ENCODE measurements at places on chromosomes 2 and 18.

GRCh38 chr2:109447776-109448175, 166.0 kb downstream of the SEPTIN10 start:
- no peak for DNase-seq

- no peak for DNase-seq
Observed at GRCh38 chr2:60882971-60883753, 1.8 kb downstream of the REL start.

- DNase-seq, result no peak
Observed at GRCh38 chr2:46416739-46417403, 62.5 kb upstream of the TMEM247 start.

DNA sequence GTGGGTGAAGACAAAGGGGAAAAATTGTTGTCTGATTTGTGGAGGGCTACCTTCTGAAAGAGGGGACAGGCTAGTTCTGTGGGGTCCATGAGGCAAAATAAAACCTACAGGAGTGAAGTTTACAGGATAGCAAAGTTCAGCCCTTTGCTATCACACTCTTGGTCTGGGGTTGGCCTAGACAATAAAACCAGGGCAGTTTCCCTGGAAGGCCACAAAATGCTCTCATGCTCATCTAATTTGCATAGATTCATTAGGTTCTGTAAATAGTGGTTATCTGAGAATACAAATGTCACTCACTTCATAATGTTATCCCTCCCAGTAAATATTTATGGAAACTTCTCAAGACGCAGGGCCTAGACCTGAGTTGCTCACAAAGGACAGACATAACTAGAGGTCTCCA, 63.6 kb downstream of the INSIG2 start:
- DNase-seq, result no peak

DNA sequence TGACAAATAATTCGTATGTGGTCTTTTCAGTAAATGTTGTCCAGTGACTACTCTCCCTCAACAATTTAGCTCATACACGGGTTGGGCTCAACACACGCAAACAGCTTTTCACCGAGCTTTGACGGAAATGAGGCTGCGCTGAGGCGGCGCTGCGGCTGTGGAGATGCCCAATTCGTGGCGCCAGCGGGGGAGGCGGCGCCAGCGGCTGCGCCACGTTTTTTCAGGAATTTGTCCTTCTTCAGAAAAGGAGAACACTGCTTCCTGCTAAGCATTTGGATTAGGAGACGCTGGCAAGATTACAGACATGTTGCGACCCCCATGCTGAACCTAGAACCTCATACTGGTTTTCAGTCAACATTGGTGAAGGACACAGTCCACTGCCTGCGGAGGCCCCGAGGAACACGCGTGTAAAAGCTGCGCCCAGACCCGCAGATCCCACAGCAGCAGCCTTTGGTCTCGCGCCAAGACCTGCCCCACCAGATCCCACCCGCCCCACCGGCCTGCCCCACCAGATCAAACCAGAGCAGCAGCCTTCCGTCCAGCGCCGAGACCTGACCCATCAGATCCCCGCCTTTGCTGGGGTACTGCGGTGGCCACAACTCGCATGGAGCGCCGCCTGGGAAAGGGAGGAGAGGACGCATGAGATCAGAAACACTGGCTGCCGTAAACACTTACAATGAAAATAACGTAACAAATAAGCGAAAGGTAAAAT, 173.8 kb downstream of the TMEM18 start:
- no peak for DNase-seq

DNA sequence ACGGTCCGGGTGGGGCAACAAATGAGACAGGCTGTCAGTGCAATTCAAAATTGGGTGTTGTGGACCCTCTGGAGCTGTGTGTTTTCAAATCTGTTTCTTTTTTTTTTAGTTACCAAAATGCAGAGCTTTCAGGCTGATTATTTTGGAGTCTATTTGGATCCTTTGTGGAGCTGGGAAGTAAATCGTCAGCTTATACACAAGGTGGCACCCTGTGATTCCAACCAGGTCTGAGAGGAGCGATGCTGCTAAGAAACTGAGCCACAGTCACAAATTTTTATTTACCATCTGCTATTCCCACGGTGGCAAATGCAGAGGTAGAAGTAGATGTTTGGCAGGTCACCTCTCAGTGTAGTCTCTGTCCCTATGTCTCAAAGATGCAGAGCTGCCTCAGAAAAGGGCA, 3.8 kb upstream of the EPC2 start:
- DNase-seq, result no peak

- no peak for DNase-seq
Observed at GRCh38 chr2:184294831-184295230, 303.5 kb upstream of the ZNF804A start.

DNA sequence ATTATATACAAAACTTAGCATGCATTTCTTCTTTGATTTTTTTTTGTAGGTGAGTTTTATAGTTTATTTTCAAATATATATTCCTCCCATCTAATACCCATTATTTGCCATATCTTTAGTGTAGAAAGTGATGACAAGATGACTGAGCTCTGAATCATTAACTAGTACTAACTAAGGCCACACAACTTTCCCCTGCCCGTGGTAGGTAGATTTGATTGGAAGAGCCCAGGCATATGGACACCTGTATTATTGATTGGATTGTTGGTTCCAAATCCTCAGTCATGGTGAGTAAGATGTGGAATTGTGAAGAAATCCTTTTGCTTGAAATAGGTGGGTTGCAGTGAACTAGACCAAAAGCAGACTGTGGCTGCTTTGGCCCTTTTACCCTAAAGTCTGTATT, 54.8 kb downstream of the ABI2 start:
- DNase-seq, result no peak

Data from effector CD8-positive, alpha-beta T cell (primary cell).